Karpas-422 (cell line): ENCODE measurements at places on chromosomes 4 and X. TPM values are rescaled to one million over a fixed set of nuclear protein-coding genes. Genes with fewer than 3 reads are reported as not detected.

Gene GAGE12H
- not detected in 2 replicates for total RNA-seq

Gene XAGE1B
- not detected in 2 replicates for total RNA-seq

Gene TEX11
- not detected in 2 replicates for total RNA-seq

Gene GLRA3
- not detected in 2 replicates for total RNA-seq

DNA sequence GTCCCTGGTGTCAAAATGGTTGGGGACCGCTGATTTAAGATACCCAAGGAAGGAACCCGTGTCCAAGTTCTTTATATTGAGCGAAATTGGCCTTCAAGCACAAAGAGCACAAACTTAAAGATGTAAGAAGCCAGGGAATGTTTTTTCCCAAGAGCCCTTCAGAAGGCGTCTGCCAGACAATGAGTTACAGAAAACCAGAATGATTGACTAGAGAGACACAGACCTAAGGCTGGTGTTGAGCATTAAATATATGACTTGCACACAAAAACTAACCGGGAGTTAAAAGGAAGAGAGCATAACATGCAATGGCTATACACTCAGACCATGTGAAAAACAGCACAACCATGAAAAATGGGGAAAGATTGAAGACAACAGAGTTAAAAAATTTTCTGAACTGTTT lies 157.5 kb upstream of the FAM9B start:
- H3K4me1 ChIP-seq, result no peaks in the 10 kb centered on the region
- no peak overlapping the region for H3K27ac ChIP-seq
- no peaks in the 10 kb centered on the region for H3K27me3 ChIP-seq
- no peak for DNase-seq

GRCh38 chr4:33724685-33725084 lies 2519.6 kb downstream of the ARAP2 start:
- DNase-seq, result no peak
- H3K27me3 ChIP-seq, result no peaks in the 10 kb centered on the region
- H3K4me1 ChIP-seq, result no peaks in the 10 kb centered on the region
- H3K36me3 ChIP-seq, result no peaks in the 10 kb centered on the region
- no peak overlapping the region for H3K4me3 ChIP-seq
- no peak overlapping the region for H3K27ac ChIP-seq

GRCh38 chr4:150244600-150244999 lies 166.4 kb downstream of the DCLK2 start:
- H3K27me3 ChIP-seq, result no peaks in the 10 kb centered on the region
- no peak for DNase-seq
- H3K36me3 ChIP-seq, result no peaks in the 10 kb centered on the region
- H3K4me1 ChIP-seq, result no peaks in the 10 kb centered on the region

- H3K4me3 ChIP-seq, result no peak overlapping the region
- no peaks in the 10 kb centered on the region for H3K4me1 ChIP-seq
- no peaks in the 10 kb centered on the region for H3K36me3 ChIP-seq
- H3K27me3 ChIP-seq, result no peaks in the 10 kb centered on the region
- no peak for DNase-seq
Observed at GRCh38 chr4:167713756-167714155, 378.6 kb upstream of the ANXA10 start.

- no peaks in the 10 kb centered on the region for H3K27me3 ChIP-seq
- H3K4me1 ChIP-seq, result no peaks in the 10 kb centered on the region
- no peaks in the 10 kb centered on the region for H3K36me3 ChIP-seq
- H3K4me3 ChIP-seq, result no peak overlapping the region
Observed at GRCh38 chrX:17465201-17465600, 90.2 kb downstream of the NHS start.

DNA sequence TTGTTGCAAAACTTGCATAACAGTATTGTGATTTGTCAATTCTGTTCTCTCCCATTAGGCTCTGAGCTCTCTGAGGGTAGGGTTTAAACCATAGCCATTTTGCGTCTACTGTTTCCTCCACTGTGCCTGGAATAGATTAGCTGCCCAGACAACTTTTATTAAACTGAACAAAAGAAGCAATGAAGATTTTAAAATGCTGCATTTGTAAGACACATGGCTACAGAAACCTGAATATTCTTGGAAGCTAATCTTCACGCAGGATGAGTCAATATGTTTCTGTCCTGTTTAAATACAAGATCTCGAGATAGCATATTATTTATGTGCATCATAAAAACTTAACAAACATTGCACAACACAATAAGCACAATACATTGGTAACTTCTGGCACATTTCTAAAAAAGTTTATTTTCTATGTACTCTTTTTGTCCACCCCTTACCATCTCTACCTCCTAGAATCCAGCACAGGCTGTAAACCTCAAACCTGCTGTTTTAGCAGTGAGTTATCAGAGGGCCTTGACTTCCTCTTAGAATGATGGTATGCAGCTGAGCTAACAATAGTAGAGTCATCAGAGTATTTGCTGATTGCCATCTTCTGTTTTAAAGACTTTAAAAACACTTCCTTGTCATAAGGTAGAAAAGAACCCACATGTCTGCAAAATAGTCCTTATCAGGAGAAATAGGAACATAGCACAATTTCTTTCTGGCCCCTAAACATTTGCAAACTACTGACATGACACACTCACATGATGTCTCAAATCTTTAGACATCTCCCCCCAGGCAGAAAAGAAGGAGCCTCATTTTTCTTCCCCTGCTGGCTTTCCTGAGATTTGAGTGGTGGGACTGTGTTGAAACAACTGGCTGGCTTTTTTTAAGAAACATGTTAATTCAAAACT lies 10.6 kb upstream of the CCNG2 start:
- H3K27ac ChIP-seq, result peak overlapping the region; percentile 57
- peak; percentile 42 for DNase-seq
- no peaks in the 10 kb centered on the region for H3K27me3 ChIP-seq
- H3K4me3 ChIP-seq, result no peak overlapping the region
- peaks cover 21% of the 10 kb centered on the region for H3K4me1 ChIP-seq
- H3K36me3 ChIP-seq, result no peaks in the 10 kb centered on the region
